ENCODE measurements at places on chromosomes 12 and 14. TPM values are rescaled to one million over a fixed set of nuclear protein-coding genes. Genes with fewer than 3 reads are reported as not detected.

- H3K36me3 ChIP-seq, result no peaks in the 10 kb centered on the region
- H3K27ac ChIP-seq, result no peak overlapping the region
- H3K27me3 ChIP-seq, result no peaks in the 10 kb centered on the region
- no peak for DNase-seq
- H3K4me1 ChIP-seq, result no peaks in the 10 kb centered on the region
Measured at GRCh38 chr12:10551375-10551774, 45.7 kb downstream of the EIF2S3B start.

TAS2R31 gene
- 1.3 TPM for total RNA-seq

SLC22A17 gene
- 3.2 TPM for total RNA-seq

GRCh38 chr14:78524766-78525165 is 354.6 kb downstream of the NRXN3 start:
- H3K4me3 ChIP-seq, result no peak overlapping the region
- H3K27ac ChIP-seq, result no peak overlapping the region
- no peaks in the 10 kb centered on the region for H3K36me3 ChIP-seq
- no peaks in the 10 kb centered on the region for H3K4me1 ChIP-seq

- H3K4me3 ChIP-seq, result peak within 1 kb of the TSS; percentile 72
- DNase-seq, result no peak
- H3K4me1 ChIP-seq, result peaks cover 9% of the 10 kb centered on the region
- H3K36me3 ChIP-seq, result no peaks in the 10 kb centered on the region
Measured at GRCh38 chr12:24948757-24949722, at the start of gene BCAT1. BCAT1 (minus strand) TSS chr12:24949101; CDS start chr12:24948932, 169 bp downstream.

- no peak overlapping the region for H3K4me3 ChIP-seq
- H3K27ac ChIP-seq, result no peak overlapping the region
- no peaks in the 10 kb centered on the region for H3K27me3 ChIP-seq
Measured at GRCh38 chr14:100325958-100326357, 2.8 kb downstream of the SLC25A47 start.
